ENCODE measurements at places on chromosomes 6 and 20.

GRCh38 chr6:106967936-106968555 is 6.5 kb downstream of the CD24 start:
- DNase-seq: no peak

DNA sequence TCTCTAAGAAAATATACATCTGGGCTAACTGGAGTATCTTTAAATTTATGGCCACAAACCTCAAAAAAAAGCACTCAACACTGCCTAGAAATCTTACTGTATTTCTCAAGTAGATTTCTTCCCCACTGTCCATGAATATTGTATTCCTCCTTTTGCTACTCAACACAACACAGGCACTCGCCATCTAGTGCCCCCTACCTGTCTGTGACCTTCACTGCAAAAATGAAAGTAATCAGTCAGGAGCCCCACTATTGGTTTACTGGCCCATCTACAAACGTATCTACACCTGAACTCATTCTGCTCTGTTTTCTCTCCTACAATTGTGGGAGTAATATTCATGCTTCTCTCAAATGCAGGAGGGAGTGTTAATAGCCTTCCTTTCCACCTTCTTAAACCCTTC is 58.3 kb downstream of the LY86 start:
- no peak for DNase-seq

GRCh38 chr20:23255716-23256385 is 94.7 kb upstream of the NXT1 start:
- DNase-seq: peak; percentile 97

DNA sequence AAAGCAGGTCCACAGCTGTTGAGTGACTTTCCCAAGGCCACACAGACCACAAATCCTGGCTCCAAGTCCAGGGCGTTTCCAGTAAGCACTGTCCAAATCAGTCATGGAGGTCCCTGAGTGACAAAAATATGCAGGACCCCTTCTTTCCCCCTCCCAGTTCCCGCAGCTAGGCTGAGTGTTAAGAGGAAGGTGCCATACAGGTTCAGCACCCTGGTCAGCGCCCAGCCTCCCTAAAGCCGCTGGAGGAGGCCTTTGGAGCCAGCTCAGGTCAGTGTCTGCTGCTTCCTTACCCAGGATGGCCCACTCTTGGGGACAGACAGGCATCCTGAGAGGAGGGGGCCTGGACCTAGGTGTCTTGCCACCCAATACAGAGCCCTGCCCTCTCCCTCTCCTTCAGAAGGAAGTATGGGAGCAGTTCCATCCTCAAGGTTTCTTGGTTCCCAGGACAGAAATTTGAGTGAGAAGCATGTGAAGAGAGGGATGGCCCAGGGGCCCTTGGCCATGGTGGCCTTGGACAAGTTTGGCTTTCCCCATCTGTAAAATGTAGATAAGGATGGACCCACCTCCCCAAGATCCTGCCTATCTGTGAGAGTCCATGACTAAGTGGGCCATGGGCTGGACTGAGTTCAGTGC is 13.2 kb downstream of the TMEM74B start:
- DNase-seq: peak; percentile 75

- DNase-seq: no peak
These were observed 17.1 kb upstream of the SMIM13 start for GRCh38 chr6:11076540-11076939.

GRCh38 chr6:90421666-90422065 is 125.0 kb upstream of the BACH2 start:
- DNase-seq: no peak

DNA sequence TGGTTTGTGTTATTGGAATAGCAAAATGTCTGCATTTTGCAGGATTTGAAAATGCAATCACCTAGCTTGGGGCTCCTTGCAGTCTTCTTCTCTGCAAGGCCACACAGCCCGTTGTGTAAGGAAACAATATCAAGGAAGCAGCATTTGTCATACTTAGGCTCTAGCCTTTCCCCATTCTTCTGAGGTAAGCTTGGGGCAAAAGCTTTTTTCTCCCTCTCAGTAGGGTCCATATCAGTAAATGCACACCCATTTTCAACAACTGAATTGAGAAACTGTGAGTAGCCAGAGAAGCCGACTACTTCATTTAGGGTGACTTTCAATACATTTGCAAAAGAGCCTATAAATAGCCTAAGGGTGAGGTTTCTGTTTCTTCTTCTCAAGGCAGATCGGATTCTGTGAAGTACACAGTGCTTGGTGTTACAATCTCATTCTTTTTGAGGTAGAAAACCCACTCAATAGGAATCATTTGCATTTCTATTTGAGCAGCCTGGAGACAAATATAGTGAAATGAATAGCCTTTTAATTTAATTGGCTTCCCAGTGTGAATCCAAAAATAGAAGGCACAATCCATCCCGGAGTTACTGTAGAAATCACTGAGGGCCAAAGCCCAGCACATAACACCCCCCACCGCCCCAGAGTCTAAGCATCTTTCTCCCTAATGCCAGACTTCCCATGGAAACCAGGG is 61.8 kb downstream of the BTBD3 start:
- DNase-seq: no peak

- DNase-seq: no peak
These were observed 32.4 kb downstream of the HBS1L start for GRCh38 chr6:135022050-135022697.

GRCh38 chr6:50816947-50817645 is 1.6 kb upstream of the TFAP2B start:
- peak; percentile 14 for DNase-seq

GRCh38 chr6:82088978-82089771 is 158.4 kb downstream of the IBTK start:
- no peak for DNase-seq

- no peak for DNase-seq
These were observed 1.9 kb downstream of the NT5E start for GRCh38 chr6:85451565-85452306.

GRCh38 chr6:166023273-166023989 is 144.2 kb downstream of the TBXT start:
- no peak for DNase-seq

DNA sequence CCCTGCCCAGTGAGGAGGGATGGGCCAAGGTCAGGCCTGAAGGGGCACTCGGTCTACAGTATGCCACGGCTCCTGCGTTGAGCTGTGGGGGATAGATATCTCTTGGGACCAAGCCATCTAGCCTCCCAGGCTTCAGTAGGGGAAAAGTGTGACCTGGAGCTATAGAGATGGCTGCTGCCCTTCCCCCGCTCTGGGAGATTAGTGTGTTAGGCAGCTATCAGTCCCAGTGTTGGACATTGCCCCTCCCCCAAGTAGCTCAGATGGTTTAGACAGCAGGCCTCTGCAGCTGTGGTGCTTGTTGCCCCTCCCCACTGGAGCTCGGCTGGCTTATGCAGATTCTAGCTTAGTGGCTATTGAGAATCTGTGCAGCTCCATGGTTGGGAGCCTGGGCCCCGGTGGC is 56.8 kb downstream of the KHDRBS2 start:
- no peak for DNase-seq

- DNase-seq: no peak
These were observed 32.9 kb downstream of the TRIM38 start for GRCh38 chr6:25995507-25995906.

GRCh38 chr20:54078296-54078984 is 8.0 kb upstream of the BCAS1 start:
- DNase-seq: no peak
